ENCODE measurements at places on chromosomes 5 and 9.

GRCh38 chr5:139872851-139873794 is 77.5 kb downstream of the PSD2 start:
- no peak for DNase-seq

DNA sequence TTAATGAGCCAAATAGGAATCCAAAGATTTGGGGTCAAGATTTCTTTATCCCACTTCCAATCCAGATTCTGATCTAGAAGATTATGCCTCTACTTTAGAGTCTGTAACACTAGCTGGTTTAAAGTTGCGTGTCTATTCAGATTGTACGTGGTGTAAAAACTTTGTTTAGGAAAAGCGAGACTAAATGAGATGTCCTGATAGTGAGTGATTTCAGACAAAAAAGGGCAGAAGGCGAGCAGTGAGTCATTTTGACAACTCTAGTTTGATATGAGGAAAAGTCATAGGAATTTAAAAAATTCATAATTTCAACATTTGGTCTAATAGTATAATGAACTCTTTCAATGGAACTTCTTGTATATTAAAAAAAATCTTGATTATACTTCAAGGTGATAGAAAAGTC is 119.6 kb upstream of the KLF9 start:
- DNase-seq = no peak

- DNase-seq = peak; percentile 62
These were observed 268.6 kb downstream of the NR3C1 start for GRCh38 chr5:143134900-143135299.

DNA sequence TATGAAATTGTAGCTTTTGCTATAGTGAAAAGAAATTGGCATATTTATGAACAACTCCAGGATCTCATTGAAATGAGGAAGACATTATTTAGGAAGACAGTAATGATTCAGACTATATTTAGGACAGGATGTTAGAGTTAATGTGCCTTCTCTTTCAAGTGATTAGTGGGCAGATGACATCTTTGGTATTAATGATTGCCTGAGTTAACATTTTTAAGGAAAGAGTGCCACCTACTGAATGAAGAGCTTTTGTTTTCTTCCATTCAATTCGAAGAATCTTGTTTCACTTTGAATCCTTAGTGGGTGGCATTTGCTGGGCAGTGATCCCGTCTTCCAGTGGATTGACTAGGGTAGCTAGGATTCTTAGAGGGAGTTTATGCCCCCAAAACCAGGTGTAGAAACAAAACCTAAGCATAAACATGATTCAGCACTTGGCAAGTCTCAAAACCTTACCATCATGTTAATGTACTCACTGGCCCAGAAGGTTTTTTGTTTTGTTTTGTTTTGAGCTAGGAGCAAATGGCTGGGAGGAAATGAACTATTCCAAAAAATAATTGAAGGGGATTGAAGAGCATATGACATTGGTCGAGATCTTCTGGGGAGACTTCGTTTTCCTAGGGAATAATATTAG is 23.2 kb downstream of the MAP3K1 start:
- DNase-seq = peak; percentile 58

DNA sequence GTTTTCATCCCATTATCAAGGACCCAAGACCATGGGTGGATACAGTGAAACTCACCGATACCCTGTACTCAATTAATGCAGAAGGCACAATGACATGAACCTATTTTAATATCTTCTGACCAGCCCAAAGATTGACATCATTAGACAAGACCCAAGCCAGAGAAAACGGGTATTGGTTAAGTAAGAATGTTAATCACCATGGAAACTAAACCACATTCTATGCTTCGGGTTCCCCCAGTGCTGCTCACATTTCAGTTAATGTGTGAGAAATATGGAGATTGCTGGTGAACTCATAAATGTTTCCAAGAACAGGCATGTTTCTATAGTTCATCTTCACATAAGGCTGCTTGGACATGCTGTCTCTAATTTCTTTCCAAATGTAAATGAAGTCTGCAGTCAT is 77.0 kb downstream of the IRX2 start:
- DNase-seq = no peak

GRCh38 chr5:67831048-67831447 is 384.5 kb upstream of the PIK3R1 start:
- no peak for DNase-seq

GRCh38 chr9:26426551-26427131 is 466.0 kb downstream of the CAAP1 start:
- no peak for DNase-seq

DNA sequence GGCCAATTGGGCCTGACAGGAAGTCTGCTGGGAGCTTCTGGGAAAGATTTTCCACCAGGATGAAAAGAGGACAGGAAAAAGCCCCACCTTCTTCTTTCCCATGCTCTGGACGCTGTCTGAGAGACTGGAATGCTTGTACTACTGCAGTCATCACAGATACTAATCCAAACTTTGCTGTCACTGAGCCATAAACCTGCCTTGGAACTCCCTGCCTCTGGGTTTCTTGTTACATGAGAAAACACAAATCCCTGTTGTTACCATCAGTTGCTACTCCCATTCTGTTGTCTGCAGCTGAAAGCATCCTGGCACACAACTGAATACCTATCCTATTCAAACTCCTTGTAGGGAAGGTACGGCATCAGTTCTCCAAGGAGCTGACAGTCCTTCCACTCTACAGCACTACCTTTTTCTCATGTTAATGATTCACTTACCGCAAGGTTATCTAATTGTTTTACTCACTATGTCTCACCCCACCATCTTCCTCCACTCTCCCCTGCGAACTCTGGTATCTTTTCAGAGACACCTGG is 167.5 kb downstream of the CDK5RAP2 start:
- no peak for DNase-seq

DNA sequence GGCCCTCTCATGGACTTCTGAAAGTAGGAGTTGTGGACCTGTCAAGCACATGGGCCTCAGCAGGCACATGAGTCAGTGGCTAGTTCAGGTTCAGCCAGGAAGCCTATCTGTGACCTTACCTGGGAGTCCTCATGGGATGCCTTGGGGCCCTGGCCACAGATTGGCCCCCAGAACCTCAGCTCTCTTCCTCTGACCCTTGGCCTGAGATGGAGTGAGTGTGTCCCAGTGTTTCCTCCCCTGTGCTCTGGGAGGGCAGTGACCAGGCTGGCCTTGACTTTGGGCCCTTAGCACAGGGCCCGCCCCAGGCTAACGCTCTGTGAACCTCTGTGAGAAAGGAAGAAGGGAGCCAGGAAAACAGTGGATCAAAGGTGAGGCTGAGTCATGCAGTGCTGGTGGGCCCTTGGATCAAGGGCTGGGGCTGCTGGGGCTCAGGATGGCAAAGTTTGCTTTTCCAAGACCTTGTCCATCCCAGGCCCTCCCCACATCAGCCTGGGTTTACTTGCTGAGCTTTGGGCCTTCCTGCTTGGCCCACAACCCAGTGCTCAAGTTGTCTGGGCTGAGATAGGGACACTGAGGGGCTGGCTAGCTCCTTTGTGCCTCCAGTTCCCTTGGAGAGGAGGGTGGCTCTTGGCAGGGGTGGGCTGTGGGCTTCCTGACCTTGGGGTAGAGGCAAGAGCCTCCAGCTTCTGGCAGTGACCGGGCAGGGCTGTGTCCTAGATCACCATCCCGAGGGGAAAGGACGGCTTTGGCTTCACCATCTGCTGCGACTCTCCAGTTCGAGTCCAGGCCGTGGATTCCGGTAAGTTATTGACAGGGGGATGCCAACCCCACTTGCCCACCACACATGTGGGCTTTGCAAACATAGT is 41.4 kb downstream of the RGS3 start:
- DNase-seq = no peak

- no peak for DNase-seq
These were observed 69.1 kb downstream of the MYO10 start for GRCh38 chr5:16866795-16867576.

DNA sequence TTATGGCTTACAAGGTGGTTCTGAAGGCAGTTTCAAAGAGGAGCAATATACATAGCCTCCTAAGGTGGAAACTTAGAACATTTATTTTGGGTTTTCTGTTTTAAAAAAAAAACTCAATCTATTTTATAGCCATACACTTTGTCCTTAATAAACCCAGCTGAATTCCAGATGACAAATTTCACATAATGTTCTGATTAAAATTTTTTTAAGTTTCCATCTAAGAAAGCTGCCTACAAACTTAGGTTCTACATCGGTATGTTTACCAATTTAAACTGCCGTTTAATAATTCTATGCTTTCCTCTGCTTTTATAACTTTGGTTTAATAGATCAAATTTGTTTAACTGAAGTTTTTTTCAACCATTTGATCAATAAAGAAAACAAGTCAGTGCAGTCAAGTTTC is 12.5 kb downstream of the NR3C1 start:
- no peak for DNase-seq

DNA sequence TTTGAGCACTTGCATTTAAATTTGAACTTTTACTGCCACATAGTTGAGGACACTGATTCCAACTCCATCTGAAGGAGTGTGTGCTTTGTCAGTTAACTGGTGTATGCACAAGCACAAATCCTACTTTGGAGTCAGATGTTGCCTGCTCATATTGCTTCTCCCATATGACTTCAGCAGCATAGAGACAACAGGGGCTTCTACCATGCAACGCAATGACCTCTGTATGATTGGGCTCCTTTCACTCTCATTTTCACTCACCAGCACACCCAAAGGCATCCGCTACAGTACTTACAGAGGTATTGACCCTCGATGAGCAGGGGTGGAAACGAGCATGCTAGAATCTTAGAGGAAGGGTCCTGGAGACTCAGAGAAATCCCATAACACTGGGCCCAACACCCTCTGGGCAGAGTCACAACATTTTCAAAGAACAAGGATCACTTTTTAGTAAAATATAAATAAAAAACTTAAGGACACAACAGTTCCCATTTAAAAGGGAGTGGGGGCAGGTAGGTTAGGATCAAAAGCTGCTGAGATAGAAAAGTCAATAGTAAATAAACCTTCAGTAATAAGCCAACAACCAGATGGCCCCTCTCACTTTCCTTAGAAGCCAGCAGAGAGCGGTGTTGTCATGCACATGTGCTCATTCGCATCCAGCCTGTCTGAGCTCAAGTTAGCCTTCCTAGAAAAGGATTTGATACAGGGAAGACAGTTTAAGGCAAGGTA is 203.8 kb downstream of the SNCAIP start:
- peak; percentile 39 for DNase-seq

- peak; percentile 6 for DNase-seq
These were observed 35.7 kb downstream of the SLC6A3 start for GRCh38 chr5:1409381-1410110.

GRCh38 chr9:14895806-14896205 is 14.4 kb downstream of the FREM1 start:
- DNase-seq = peak; percentile 65
